ENCODE measurements at places on chromosomes 7 and 10.

- no peaks in the 10 kb centered on the region for H3K36me3 ChIP-seq
- H3K27ac ChIP-seq, result no peak overlapping the region
- DNase-seq, result no peak
- H3K4me3 ChIP-seq, result no peak overlapping the region
Observed at GRCh38 chr10:3469639-3470020, 297.0 kb upstream of the PITRM1 start.

GRCh38 chr7:148698007-148698396 is 701 bp upstream of the CUL1 start:
- no peaks in the 10 kb centered on the region for H3K27me3 ChIP-seq
- H3K4me3 ChIP-seq, result peak overlapping the region; percentile 87
- H3K4me1 ChIP-seq, result peaks cover 58% of the 10 kb centered on the region
- H3K36me3 ChIP-seq, result peaks cover 21% of the 10 kb centered on the region

GRCh38 chr7:102872460-102872859 is 40.3 kb upstream of the LRRC17 start:
- H3K36me3 ChIP-seq, result no peaks in the 10 kb centered on the region
- peaks cover 1% of the 10 kb centered on the region for H3K27me3 ChIP-seq
- no peak overlapping the region for H3K27ac ChIP-seq
- no peak overlapping the region for H3K4me3 ChIP-seq
- H3K4me1 ChIP-seq, result peaks cover 36% of the 10 kb centered on the region

DNA sequence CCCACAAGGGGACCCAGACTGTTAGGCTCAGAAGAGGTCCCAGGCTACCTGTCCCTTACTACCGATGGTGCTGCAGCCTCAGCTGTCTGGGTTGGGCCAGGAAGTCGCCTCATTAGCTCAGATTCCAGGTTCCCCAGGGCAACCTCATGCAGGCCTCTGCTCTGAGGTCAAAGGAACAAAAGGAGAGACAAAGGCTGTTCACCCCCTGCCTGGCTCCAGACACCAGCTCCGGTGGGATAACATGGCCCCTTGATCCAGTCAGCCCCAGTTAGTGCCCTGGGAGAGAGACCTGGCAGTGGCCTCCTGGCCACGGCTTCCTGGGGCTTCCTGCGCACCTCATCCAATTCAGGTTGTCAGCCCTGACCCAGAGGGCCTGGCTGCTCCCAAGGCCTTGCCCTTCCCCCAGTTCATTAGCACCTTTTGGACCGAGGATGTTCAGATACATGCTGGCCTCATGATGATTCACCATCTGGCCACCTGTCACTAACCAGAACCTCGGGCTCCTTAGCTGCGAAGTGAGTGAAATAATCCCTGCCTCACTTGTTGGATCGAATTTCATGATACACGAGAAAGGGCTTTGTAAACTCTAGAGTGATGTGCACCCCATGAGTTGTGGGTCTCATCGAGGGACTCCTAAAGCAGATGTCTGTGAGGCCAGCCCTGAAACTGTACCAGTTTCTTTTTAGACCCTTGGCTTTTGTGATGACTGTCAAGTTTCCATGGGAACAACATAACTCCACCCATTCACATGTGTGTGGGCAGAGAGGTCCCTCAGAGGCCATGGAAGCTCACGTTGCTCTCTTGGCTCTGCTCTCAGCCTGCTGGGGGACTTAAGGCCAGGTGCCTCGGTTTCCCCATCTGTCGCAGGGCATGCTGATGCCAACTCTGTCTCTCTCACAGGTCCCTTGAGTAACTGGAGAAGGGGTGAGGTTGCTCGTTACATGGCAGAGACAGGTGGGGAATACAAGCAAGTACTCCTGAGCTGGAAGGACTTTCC is 79.5 kb upstream of the PCBD1 start:
- H3K27me3 ChIP-seq, result peaks cover 7% of the 10 kb centered on the region
- H3K4me3 ChIP-seq, result no peak overlapping the region
- no peak for DNase-seq
- no peaks in the 10 kb centered on the region for H3K36me3 ChIP-seq

DNA sequence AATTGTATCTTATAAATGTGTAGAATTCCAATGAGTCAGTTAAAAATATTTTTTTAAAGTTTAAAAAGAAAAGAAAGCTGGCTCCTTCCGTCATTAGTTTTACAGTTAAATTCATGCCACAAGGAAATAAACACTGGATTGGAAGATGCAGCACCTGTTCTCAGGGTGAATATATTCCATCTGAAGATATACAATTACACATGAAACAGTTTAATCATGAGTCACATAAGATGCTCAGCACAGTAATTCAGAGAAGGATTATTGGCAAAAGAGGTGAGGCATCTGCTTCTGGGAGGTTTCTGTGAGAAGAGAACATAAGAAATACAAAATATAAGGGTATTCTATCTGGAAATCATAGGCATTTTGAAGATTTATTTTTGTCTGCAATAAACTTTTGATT is 376.5 kb upstream of the SORCS1 start:
- DNase-seq, result no peak
- no peaks in the 10 kb centered on the region for H3K36me3 ChIP-seq
- no peaks in the 10 kb centered on the region for H3K27me3 ChIP-seq
- no peak overlapping the region for H3K4me3 ChIP-seq
- H3K4me1 ChIP-seq, result no peaks in the 10 kb centered on the region

- H3K4me3 ChIP-seq, result no peak overlapping the region
- H3K27me3 ChIP-seq, result peaks cover 3% of the 10 kb centered on the region
- DNase-seq, result no peak
- no peaks in the 10 kb centered on the region for H3K4me1 ChIP-seq
Observed at GRCh38 chr7:36051501-36051900, 101.6 kb upstream of the EEPD1 start.

DNA sequence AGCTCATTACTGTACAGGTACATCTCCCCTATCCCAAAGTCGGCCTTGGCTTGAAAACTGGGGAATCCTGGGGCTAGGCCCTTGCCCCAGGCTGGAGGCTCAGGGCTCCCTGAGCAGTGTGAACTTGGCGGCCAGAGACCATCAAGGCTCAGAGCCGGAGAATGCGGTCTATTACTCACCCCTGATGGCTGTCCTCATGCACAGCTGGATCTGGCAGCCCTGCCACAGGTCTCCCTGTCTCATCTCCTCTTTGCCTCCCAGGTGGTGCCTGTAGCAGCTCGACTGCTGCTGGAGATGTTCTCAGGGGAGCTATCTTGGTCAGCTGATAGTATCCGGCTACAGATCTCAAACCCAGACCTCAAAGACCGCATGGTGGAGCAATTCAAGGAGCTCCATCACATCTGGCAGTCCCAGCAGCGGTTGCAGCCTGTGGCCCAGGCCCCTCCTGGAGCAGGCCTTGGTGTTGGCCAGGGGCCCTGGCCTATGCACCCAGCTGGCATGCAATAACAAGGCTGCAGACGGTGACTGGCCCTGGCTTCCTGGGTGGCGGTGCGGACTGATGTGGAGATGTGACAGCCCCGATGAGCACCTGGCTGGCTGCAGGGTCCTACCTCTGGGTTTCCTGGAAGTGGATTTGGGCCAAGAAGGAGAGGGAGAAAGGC is 10.7 kb downstream of the IRF5 start:
- H3K4me1 ChIP-seq, result no peaks in the 10 kb centered on the region
- H3K4me3 ChIP-seq, result no peak overlapping the region

- no peak overlapping the region for H3K4me3 ChIP-seq
- no peaks in the 10 kb centered on the region for H3K36me3 ChIP-seq
- no peak overlapping the region for H3K27ac ChIP-seq
- no peaks in the 10 kb centered on the region for H3K27me3 ChIP-seq
Observed at GRCh38 chr7:50473531-50473930, 23.4 kb upstream of the FIGNL1 start.

DNA sequence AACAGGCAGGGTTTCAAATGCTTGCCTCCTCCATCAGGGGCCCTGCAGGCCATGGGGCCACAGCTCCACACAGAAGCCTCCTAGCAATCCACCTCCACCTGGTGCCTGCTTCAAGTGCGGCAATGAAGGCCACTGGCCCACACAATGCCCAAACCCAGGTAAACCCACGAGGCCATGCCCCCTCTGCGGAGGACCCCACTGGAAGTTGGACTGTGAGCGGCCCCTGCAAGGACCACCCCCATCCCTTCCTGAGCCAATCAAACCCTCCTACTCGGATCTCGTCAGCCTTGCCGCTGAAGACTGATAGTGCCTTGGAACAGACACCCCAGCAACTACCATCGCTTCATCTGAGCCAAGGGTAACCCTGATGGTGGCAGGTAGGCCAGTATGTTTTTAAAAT is 63.1 kb downstream of the LRRC17 start:
- H3K27ac ChIP-seq, result no peak overlapping the region
- H3K4me3 ChIP-seq, result no peak overlapping the region
- DNase-seq, result no peak

DNA sequence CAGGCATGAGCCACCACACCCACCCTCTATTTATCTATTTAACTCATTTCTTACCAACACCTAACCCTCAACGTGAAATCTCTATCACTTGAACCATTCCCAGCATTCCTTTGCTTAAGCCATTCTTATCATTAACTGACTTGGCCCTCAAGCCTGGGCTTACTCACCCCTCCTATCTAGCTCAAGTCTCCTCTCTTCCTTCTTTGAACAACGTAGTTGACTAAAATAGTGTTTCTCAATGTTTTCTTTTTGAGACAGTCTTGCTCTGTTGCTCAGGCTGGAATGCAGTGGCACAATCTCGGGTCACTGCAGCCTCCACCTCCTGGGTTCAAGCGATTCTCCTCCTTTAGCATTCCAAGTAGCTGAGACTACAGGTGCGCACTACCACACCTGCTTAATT is 7.0 kb downstream of the ANXA7 start:
- H3K36me3 ChIP-seq, result peaks cover 31% of the 10 kb centered on the region
- no peak overlapping the region for H3K4me3 ChIP-seq
- no peaks in the 10 kb centered on the region for H3K27me3 ChIP-seq
- peaks cover 67% of the 10 kb centered on the region for H3K4me1 ChIP-seq

GRCh38 chr10:122326385-122326784 is 48.1 kb upstream of the PLEKHA1 start:
- H3K4me1 ChIP-seq, result peaks cover 5% of the 10 kb centered on the region
- H3K36me3 ChIP-seq, result no peaks in the 10 kb centered on the region
- no peak overlapping the region for H3K4me3 ChIP-seq
- peaks cover 20% of the 10 kb centered on the region for H3K27me3 ChIP-seq
- DNase-seq, result no peak

DNA sequence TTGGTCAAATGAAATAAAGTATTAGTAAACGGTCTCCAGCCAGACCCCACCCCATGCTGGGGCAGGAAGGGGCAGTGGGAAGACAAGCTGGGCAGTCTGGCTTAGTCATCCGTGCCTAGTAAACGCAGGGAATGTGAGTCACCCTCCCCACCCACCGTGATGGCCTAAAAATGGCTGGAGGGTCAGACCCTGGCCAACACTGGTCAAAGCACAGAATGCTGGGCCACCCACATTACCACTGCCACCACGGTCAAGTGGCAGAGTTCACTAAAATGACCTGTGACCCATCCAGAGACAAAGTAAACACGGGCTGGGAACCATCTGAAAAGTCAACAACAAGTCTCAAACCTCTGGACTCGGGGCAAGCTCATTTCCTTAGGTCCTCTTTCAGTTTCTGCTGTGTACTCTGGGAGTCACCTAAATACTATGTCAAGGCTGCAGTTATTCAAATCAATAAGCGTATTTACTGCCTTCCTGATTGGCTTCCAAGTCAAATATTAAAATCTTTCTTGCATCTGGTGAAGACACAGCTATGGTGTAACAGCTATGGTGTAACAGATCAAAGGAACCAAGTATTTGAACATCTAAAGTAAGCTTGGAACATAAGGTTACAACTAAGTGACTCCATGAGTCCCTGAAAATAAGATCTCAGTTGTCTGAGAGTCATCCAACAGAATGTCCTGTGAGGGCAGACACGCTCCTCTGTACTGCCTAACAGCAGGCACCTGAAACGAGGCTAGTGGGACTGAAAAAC is 3.0 kb downstream of the ZFAND2A start:
- no peak for DNase-seq
- no peak overlapping the region for H3K27ac ChIP-seq
- H3K4me1 ChIP-seq, result peaks cover 26% of the 10 kb centered on the region
- H3K36me3 ChIP-seq, result peaks cover 42% of the 10 kb centered on the region
- H3K4me3 ChIP-seq, result peak overlapping the region; percentile 87

DNA sequence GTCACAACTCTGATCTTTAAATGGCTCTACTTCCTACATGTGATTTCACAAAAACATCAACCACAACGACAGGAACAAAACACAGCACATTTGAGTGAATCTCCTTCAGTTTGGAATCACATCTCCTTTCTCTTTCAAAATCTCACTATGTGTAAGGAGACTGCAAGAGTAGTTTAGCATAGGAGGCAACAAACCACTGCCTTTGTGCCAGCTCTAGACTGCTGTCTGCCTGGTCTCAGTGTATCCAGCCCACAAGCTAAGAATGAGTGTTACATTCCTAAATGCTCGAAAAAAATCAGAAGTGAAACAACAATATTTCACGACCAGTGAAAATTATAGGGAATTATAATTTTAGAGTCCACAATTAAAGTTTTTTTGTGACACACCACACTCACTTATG is 217.0 kb upstream of the STEAP4 start:
- H3K36me3 ChIP-seq, result no peaks in the 10 kb centered on the region
- H3K27me3 ChIP-seq, result no peaks in the 10 kb centered on the region
- no peak overlapping the region for H3K27ac ChIP-seq
- DNase-seq, result no peak
- H3K4me3 ChIP-seq, result no peak overlapping the region
- no peaks in the 10 kb centered on the region for H3K4me1 ChIP-seq

DNA sequence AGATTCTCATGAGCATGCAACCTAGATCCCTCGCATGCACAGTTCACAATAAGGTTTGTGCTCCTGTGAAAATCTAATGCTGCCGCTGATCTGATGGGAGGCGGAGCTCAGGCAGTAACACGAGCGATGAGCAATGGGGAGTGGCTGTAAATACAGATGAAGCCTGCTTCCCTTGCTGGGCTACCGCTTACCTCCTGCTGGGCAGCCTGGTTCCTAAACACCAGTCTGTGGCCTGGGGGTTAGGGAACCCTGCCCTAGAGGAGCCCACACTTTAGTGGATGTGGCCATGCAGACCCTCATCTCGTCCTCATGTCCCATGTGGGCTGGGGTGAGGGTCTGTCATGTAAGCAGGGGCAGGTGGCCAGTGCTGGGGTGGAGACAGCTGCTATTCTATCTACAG is 417.6 kb downstream of the GLRX3 start:
- no peaks in the 10 kb centered on the region for H3K4me1 ChIP-seq
- H3K36me3 ChIP-seq, result no peaks in the 10 kb centered on the region
- H3K4me3 ChIP-seq, result no peak overlapping the region
- no peak for DNase-seq
- H3K27ac ChIP-seq, result no peak overlapping the region
- H3K27me3 ChIP-seq, result no peaks in the 10 kb centered on the region

GRCh38 chr7:69682518-69682917 is 84.2 kb downstream of the AUTS2 start:
- no peak for DNase-seq
- H3K4me1 ChIP-seq, result no peaks in the 10 kb centered on the region
- no peak overlapping the region for H3K27ac ChIP-seq
- no peaks in the 10 kb centered on the region for H3K36me3 ChIP-seq
- no peaks in the 10 kb centered on the region for H3K27me3 ChIP-seq

DNA sequence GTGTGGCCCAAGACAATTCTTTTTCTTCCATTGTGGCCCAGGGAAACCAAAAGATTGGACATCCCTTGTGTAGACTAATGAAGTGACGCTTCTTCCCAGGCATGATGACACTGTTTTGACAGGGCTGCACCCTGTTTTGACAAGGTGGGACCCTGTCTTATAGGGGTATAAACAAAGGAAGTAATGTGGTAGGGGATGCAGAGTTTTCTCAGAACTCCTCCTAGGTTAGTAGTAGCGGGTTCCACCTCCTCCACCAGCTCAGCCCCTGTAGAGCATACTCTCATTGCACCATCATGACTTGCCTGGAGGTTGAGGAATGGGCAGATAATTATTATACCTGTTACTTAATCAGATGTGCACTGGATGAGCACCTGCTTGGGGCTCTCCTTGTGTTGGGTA is 123.1 kb downstream of the CCNY start:
- DNase-seq, result no peak
- no peak overlapping the region for H3K4me3 ChIP-seq
- H3K27ac ChIP-seq, result peak overlapping the region; percentile 24
- peaks cover 80% of the 10 kb centered on the region for H3K4me1 ChIP-seq
- no peaks in the 10 kb centered on the region for H3K36me3 ChIP-seq
